ENCODE measurements at places on chromosomes 16 and 17.

- DNase-seq, result no peak
These were observed 138.8 kb downstream of the PRKCA start for GRCh38 chr17:66441101-66441661.

- DNase-seq, result no peak
These were observed 15.0 kb upstream of the TOB1 start for GRCh38 chr17:50881182-50881581.

- DNase-seq, result no peak
These were observed 4.6 kb downstream of the ITGA2B start for GRCh38 chr17:44384823-44385286.

GRCh38 chr17:66515974-66516373 lies 213.6 kb downstream of the PRKCA start:
- DNase-seq, result no peak

DNA sequence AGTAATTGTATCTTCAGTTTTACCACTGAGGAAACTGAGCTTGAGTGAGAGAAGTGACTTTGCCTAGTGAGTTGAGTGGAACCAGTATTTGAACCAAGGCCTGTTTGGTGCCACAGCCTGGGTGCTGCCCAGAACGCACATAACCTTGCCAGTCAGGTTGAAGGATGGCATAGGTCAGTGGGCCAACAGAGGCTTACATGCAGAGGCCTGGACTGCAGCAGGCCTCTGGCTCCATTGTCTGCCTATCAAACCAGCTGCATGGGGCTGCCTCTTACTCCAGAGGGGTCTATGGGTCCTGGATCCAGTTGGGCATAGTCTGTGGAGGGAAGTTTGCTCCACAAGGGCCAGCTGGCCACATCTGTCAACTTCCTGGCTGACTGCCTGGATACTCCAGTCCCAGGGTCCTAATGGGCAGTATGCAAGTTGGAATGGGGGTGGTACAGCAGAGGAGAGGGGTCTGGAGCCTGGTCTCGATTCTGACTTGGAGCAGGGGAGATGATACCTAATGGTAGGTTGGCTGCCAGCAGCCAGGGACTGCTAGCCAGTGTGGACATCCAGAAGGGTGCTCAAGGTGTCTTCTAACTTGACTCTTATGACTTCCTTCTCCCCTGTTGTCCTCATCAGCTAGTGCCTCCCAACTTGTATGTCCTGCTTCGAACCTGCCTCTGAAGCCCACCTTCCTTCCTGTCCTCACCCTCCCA lies 11.1 kb upstream of the RNF112 start:
- DNase-seq, result no peak

DNA sequence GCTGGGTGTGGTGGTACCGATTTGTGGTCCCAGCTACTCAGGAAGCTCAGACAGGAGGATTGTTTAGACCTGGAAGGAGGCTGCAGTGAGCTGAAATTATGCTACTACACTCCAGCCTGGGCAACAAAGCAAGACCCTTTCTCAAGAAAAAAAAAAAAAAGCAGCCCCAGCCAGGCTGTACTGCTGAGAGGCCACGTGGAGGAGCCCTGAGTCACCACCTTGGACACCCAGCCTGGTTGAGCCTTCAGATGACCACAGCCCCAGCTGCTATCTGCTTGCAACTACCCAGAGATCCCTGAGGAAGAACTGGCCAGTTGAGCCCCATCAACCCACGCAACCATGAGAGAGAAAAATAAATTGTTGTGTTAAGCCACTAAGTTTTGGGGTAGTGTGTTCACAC lies 23.6 kb upstream of the GPRC5C start:
- no peak for DNase-seq

GRCh38 chr17:19645734-19646201 lies 2.8 kb upstream of the ALDH3A2 start:
- no peak for DNase-seq

GRCh38 chr17:69696650-69697049 lies 282.2 kb downstream of the MAP2K6 start:
- no peak for DNase-seq

DNA sequence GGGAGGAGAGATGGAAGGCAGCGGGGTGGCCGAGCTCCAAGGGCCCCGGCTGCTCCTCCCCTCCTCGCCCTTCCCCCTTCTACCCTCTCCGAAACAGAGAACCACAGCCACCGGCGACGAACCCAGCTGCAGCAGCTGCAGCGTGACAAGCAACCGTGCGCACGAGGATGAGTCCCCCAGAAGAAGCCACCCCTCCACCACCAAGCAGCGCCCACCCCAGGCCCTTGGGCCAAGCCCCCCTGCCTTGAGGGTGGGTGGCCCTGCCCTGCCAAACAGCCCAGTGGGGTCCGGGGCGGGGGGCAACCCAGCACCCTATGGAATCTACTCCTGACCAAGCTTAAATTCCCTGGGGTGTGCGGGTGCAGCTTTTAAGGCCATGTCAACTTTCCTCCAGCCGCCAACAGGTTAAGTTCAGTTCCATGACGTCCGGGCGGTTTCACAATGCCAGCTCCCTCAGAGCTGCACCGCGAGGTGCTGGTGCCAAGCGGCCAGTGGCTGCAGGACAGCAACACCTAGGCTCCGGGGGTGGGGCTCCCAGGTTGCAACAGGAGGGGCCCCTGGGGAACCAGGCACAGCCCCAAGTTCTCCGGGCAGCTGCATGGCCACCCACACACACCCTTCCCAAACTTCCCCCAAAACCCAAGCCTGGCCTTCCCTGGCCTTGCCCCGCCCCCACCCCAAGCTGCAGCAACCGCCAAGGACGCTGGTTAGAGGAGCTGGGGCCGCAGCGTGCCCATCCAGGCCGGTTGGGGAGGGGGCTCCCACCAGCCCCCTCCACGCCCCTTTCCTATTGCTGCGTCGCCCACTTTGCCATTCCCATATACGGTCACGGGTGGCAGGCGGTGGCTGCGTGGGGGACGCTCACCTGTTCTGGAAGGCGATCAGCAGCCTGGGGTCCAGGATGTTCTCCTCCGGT lies 2.0 kb downstream of the CBX4 start:
- DNase-seq, result peak; percentile 63

DNA sequence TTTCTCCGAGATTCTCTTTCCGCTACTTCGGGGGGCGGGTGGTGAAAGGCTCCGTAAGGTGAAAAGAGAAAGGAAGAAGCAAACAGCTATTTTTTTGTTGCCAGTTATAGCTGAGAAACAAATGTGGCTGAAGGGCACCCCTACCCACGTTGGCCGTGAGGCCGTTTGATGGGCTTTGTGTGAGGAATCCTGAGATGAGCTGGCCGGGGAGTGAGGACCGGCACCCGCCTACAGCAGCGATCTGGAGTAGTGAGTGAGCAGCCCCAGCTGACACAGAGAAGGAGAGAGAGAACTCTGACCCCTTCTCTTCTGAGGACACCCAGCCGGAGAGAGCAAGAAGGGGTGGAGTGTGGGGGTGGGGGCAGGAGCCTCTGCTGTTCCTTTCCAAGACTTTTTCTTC lies 5.6 kb downstream of the JPH3 start:
- DNase-seq, result no peak

DNA sequence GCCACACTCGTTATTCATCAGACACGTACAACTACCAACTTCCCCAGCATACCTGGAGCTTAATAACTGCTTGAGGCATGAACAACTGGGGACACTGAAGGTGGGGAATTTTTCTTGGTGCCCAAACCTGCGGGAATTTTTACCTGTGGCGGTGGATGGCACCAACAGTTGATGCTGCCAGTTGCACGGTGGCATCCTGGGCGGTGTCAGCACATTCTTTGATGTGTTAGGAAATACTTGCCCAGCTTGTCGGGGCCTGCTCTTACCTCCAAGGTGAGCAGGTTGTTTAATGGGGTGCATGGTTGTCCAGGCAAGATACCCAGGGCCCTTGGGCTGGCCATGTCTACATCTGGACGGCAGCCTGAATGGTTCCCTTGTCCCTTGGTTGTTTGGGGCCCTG lies 79.6 kb downstream of the CRISPLD2 start:
- DNase-seq, result no peak

- DNase-seq, result no peak
These were observed 157.6 kb downstream of the XYLT1 start for GRCh38 chr16:17313085-17313611.

- DNase-seq, result no peak
These were observed 18.2 kb downstream of the ASPSCR1 start for GRCh38 chr17:81995463-81996231.

DNA sequence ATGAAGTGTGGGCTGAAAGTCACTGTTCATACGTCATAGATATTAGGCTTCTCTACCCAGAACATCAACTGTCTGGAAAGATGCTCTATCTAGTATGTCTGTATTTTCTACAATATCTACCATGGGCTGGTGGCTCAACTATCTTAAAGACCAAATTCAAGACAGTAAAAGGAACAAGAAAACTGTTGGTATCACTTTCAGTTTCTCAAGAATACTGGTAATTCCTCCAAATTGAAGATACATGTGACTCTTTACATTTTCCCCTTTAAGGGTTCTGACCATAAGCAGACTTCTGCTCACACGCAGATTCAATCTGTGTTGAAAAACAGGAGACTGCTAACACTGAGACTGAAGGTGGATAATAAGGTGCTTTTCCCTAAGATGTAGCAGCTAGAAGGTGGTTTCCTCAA lies 24.2 kb downstream of the XPO6 start:
- DNase-seq, result no peak

DNA sequence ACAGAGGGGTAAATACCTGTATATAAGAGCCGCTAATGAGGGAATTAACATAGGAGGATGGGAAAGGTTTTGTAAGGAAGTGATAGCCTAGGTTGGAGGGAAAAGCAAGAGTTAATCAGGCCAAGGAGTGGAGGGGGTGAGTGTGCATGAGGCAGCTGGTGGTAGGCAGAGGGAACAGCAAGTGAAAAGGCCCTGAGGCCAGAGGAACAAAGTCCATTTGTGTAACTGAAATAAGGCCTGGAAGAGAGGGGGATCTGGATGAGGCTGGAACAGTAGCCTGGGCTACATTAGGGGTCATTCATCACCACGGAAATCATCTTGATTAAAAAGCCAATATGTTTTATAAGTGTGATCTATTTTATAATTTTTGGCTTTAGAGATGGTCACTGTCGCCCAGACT lies 45.7 kb downstream of the FZD2 start:
- no peak for DNase-seq

DNA sequence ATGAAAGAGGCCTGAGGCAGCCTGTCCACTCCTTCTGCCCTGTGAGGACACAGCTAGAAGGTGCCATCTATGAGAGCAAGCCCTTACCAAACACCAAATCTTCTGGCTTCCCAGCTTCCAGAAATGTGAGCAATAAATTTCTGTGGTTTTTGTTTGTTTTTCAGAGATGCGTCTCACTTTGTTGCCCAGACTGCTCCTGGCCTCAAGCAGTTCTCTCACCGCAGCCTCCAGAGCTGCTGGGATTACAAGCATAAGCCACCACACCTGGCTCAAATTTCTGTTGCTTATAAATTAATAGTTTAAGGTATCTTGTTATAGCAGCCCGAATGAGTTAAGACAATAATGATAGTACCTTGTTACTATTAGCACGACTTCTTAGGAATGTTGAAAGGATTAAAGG lies 12.5 kb upstream of the SLC16A11 start:
- no peak for DNase-seq

DNA sequence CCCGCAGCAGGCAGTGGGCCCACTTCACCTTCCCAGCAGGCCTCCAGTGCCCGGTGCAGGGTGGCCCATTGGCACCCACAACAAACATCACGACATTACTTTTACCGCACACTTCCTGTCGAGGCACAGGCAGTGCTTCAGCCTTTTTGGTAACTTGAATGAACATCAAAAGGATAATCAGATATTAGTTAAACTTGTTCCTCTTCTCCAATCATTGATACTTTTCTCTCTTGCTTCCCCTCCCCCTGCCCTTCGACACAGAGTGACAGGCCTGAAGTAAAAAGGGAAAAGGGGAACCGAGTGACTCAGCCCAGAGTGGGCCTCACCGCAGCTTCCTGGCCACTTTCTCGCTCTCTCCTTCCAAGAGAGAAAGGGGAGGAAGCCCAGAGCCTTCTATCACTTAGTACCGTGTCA lies 507.0 kb downstream of the MAF start:
- no peak for DNase-seq

GRCh38 chr17:45428931-45429338 lies 3.7 kb downstream of the ARHGAP27 start:
- no peak for DNase-seq

- no peak for DNase-seq
These were observed 28.1 kb downstream of the NGFR start for GRCh38 chr17:49523196-49523595.

DNA sequence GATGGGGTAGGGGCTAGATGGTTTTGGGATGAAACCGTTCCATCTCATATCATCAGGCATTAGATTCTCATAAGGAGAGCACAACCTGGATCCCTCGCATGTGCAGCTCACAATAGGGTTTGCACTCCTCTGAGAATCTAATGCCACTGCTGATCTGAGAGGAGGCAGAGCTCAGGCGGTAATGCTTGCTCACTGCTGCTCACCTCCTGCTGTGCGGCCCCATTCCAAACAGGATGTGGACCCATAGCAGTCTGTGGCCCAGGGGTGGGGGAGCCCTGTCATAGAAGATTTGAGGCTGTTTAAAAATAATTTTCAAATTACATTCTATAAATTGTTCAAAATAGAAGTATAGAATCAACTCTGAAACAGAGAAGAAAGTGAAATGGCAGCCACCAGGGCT lies 50.8 kb downstream of the PHKB start:
- no peak for DNase-seq

DNA sequence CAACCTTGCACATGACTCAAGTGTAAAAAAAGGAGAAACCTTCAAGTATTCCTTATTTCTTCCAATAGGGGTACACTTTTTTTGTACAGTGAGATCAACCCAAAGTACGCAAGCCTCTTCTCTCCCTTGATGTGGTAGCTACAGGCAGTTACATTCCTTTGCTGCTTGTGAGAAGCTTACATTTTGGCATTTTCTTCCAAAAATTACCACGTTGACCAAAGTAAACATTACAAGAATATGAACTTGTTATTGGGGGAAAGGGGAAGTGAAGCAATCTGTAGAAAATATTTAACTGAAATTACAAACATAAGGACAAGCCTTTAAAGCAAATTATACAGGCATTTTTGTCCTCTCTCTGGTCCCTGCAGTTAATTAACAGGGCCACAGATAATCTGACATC lies 97.0 kb upstream of the TOB1 start:
- DNase-seq, result no peak

GRCh38 chr17:62064791-62065563 lies at the start of gene MED13:
TSS of gene MED13 (minus strand) at chr17:62065278. CDS start at chr17:62065205, 73 bp downstream.
- DNase-seq, result no peak

- DNase-seq, result no peak
These were observed 931.4 kb upstream of the CDH8 start for GRCh38 chr16:62967611-62968010.

- DNase-seq, result peak; percentile 73
These were observed 29.1 kb downstream of the LDHD start for GRCh38 chr16:75087375-75087979.

GRCh38 chr16:50838165-50838564 lies 96.3 kb downstream of the CYLD start:
- DNase-seq, result no peak
